Uterus (tissue), 4 donors: ENCODE measurements at places on chromosomes 4 and X.

DNA sequence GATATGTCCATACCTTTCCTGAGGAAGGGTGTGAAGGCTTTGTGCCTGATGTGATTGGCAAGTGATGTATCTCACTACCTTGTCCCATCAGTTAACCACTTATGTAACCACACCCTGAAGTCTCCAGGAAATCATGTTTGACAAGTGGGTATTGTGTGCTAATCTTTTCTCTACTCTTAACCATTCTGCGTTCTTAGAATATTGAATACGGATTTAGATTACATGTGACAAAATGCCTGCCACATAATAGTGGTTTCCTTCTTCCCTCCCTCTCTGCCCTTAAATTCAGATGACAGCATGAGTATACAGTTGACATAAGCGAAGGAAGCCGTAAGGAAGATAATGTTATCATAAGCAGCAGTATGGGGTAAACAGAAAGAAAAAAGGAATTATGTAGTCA is 108.4 kb downstream of the KLHL8 start:
- no peak for DNase-seq

DNA sequence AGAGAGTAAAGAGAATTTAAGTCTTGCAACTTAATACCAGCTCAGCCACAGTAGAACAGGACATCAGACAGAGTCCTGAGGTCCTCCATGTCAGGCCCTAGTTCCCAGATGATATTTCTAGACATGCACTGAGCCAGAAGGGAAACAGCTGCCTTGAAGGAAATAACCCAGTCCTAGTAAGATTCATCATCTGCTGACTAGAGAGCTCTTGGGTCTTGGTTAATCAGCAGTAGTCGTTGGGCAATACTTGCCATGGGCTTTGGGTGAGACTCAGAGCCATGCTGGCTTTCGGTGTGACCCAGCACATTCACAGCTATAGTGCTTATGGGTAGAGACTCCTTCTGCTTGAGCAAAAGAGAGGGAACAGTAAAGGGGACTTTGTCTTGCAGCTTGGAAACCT is 379.1 kb downstream of the AR start:
- DNase-seq, result no peak

DNA sequence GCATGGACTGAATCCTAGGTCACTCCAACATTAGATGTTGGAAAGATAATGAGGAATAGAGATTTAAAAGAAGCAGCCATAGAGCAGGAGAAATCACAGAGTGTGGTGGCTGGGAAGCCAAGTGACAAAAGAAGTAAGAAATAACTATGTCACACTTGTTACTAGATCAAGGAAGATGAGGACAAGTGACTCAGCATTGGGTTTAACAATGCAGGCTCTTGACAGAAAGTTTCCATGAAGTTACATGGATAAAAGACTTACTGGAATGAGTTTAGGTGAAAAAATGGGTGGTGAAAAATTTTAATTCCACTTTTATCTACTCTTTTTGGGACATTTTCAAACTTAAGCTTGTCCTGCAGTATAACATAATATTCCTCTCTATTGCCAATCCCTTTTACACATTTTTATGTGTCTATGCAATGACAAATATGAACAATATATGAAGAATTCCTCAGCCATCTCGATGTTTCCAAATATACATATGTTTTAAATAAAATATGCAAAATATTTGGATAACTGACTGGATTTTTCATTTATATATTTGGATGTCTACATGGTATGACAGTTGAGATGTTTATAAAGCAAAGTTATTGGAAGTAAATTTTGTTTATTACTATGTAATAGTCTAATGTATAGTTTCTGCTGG is 462.6 kb downstream of the IL15 start:
- DNase-seq, result no peak

DNA sequence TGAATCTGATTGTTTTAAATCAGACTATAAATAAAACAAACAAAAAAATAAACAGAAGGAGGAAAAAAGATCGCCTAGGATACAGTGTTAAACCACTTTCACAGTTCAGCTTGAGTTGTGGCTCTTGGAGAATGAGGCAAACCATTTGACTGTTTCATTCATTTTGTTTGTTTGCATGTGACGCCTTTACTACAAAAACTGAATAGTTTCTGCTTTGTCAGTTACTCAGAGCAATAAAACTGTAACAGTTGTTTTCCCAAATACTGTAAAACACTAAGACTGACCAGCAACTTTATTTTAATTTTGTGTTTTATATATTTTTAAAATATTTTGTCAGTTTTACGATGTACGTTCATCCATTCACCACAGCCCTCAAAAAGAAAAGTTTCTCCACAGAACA is 214.5 kb downstream of the FBXW7 start:
- DNase-seq, result no peak

DNA sequence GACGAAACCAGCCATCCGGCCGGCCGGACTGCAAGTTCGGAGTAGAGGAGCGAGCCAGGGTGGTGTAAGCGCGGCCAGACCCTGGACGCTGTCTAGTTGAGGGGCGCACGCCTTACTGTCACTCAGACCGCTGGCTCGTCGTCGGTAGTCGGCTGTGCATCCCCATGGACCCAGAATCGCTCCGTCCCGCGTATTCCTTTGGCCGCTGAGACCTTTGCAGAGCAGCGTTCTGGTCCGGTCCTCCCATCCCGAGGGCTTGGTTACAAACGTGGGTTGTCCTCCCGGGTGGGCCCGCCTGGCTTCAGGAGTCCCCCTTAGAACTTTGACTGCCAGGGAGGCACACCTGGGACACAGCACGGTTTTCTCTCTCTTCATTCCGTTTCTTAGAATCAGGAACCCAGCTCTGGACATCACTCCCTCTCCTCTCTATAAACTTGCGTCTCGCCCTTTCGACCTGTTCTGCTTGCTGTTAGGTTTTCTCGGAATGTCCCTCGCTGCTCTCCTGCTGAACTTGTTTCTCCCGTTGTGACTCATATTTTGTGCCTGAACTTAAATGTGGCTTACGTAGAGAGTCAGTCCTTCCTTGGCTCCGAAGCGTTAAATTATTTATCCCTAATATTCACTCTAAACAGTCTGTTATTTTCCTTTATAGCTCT is 672 bp downstream of the PGM2 start:
- no peak for DNase-seq

DNA sequence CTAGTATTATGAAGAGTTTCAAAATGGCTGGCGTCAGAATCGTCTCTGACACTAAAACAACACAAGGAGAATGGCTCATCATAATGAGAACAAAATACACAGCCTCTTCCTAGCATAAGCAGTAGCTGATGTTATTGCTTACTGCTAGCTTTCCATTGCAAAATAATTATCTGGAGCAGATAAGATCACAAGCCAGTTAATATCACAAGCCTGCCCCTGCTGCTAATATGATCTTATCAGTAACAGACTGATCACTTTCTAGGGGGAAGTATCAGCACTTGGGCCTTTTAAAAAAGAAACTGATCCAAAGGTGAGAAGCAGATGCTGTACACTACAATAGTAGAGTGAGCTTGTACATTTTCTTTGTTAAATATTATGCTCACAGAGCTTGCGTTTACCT is 554.8 kb upstream of the PABPC4L start:
- no peak for DNase-seq

GRCh38 chr4:21522296-21522695 is 426.3 kb downstream of the KCNIP4 start:
- DNase-seq, result no peak

DNA sequence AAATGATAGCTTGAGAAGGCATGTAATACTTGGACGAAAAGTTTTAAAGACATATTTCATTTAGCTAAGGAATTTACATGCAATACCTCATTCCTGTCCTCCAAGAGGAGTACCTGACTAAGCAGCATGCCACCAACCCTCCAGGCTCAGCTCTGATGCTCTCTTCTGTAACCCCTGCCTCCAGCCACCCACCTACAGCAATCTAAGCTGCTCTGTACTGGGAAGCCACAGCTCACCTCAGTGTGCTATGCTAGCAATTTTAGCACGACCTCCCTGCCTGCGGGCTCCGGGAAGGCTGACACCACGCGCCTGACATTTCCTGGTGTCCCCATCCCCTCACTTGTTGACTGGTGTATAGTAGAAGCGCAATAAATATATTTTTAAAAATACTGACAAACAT is 23.2 kb upstream of the GPM6B start:
- DNase-seq, result no peak

DNA sequence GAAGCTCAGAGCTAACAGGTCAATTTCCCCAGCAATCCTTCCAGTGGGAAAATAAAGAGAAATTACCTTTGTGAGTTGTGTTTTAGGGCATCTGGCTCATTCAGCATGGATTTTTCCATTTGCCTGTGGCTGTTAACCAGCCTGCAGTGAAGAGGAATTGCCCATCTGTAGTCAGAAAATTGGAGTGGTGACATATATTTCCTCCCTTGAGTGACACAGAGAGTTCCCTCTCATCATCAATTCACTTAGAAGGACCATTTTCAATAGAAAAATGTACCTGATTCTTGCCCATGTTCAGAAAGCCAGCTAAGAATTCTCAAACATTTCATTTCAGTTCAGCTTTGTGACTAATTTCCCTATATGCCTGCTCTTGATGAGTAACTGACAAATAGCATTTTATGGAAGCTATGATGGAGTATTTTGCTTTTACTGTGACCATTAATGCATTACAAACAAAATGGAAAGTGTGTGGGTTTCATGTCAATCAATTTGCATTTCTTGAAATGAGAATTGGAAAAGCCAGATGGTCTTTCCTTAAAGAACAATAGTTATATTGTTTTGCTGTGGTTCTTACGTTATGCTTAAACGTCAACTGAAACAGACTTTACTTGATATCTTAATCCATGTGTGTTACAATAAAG is 155.8 kb downstream of the NWD2 start:
- DNase-seq, result no peak

GRCh38 chrX:88944661-88945060 is 197.6 kb downstream of the CPXCR1 start:
- no peak for DNase-seq

DNA sequence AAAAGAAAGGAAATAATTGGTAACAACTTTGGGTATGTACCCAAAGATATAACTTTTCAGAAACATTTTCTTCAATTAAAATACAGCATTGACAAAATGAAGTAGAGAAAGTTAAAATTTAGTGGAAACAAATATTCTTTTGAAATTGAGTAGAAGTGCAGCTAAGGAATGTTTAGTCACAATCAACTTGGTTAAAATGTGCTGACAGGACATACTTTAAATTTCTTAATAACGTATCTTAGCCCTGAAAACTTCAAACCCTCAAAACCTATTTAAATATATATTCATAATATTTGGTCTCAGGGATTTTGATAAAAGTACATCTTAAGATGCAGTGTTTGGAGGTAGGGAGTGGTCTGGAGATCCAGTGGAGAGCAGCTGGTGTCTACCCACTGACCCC is 240.8 kb downstream of the DKK2 start:
- no peak for DNase-seq

GRCh38 chrX:39890807-39891206 is 207.0 kb downstream of the BCOR start:
- no peak for DNase-seq

DNA sequence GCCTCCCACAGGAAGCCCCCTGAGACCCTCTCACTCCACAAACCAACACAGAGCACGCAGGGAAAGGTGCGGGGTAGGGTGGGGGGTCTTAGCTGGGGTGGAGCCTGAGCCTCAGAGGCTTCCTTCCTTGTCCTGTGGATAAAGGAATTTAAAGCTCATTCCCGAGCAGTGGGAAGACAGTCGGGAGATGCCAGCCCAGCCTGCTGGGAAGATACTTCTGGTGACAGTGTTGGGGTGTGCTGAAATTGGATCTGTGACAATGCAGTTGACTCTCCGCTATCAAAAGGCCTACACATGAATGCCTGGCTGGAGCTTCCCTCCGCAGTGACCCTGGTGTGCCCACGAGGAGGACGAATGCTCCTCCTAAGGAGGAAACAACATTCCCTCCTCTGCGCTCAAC is 45.5 kb downstream of the JAKMIP1 start:
- DNase-seq, result no peak
